ENCODE measurements at places on chromosomes 12 and 14.

GRCh38 chr12:124386661-124387527 is 92.0 kb downstream of the RFLNA start:
- no peak for DNase-seq

- peak; percentile 59 for DNase-seq
Observed at GRCh38 chr12:92144631-92145480, 790 bp downstream of the BTG1 start.

- DNase-seq: no peak
Observed at GRCh38 chr12:100159391-100160104, 16.9 kb upstream of the BLTP3B start.

DNA sequence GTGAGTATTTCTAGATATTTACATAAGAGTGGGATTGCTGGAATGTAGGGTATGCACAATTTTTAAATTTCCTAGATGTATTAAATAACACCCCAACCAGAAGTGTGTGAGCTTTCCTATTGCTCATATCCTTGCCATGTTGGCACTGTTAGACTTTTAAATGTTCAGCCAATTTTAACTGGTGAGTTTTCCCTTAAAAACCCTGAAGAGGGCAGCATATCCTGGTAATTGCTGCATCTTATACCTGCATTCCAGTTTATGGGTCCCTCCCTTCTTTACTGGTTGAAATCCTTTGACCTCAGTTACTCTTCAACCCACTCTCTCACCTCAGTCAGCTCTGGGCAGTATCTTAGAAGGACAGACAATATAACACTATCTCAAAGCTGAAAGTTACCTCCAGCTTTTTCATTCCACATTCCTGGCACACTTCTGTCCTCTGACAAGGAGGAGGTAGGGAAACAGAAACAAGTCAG is 270.6 kb downstream of the PAWR start:
- DNase-seq: no peak

GRCh38 chr12:26786865-26787514 is 46.0 kb downstream of the ITPR2 start:
- DNase-seq: no peak

DNA sequence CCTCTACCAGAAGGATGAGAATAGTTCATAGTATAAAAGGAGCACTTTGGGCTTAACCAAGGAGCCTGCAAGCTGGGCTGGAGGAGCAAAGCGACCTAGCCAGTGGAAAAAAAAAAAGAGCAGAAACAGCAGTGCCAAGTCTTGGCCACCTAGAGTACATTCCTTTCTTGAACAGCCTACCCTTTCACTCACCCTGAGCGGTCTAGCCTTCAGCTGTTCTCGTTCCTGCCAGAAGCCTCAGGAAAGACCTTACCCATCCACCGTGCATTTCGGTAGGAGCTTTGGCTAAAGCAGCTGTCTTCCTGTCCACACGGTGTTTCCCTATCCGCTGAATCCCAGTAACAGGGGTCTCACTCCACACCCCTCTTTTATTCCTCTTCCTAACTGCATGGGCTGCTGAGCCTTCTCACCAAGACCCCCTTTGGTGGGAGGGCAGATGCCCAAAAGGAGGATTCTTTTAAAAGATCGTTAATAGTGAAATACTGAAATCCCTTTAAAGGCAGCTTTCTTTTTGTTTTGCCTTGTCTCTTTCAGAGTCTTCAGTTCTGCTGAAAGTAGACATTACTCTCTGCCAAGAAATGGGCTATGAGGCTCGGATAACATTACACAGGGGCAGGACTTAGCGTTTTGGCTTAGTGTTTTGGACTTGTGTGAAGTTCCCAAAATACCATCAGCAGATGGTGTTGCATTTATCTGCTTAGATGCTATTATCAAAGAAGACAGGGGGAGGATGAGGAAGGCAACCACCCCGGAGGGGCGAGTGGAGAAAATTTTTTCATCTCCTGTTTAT is 88.5 kb upstream of the METAP2 start:
- DNase-seq: no peak

DNA sequence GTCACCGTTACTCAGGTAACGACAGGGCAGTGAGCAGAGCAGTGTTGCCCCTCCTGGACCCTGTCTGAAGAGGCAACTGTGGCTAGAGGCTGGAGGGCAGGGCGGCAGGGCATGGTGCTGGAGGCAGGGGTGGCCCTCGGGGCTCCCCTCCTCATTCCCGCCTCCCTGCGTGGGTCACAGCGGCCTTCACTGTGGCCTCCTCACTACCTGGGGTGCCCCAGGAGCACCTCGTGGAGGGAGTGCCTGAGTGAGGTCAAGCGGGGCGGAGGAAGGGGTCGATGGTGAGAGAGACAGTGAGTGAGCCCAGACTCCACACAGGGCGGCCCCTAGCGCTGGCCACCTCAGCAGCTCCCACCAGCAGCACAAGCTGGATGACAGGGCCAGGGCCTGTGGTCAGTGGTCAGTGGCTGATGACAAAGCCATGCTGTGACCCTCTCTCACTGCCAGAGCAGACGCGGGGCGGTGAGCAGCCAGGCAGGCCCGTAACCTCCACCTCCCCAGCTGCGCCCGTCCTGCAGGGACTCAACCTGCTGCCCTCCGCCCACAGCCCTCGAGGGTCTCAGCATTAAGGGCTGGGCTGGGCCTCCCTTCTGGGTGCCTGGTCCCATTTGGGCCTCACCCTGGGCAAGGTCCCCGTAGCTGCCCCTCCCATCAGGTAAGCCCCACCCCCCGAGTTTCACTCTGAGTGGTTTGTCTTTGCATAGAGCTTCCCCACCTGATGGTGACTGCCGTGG is 17.8 kb downstream of the GPR132 start:
- DNase-seq: no peak

DNA sequence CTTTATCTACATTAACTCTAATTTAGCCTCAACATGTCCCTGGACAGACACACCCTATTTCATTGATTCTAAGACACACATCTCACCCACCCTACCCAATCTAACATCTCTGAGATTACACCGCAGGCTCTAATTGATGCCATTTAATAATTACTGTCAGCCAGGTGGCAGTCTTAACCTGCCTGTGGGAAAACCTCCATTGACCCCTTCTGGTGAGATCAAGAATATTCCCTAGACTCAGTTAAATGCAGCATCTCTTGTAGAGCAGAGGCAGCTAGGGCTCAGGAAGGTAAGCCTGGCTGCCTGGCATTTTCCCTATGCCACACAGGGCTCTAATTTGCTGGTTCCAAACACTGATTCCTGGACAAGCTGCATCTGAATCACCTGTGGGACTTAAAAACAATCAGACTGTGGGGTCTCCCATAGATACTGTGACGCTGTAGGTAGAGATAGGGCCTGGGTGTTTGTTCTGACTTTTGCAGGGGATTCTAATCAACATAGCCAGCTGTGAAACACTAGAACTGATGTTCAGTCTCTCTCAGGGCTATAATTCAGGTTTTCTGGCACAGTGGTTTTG is 14.3 kb downstream of the MCRS1 start:
- no peak for DNase-seq

GRCh38 chr12:2825132-2825531 is 9.7 kb downstream of the NRIP2 start:
- DNase-seq: no peak

DNA sequence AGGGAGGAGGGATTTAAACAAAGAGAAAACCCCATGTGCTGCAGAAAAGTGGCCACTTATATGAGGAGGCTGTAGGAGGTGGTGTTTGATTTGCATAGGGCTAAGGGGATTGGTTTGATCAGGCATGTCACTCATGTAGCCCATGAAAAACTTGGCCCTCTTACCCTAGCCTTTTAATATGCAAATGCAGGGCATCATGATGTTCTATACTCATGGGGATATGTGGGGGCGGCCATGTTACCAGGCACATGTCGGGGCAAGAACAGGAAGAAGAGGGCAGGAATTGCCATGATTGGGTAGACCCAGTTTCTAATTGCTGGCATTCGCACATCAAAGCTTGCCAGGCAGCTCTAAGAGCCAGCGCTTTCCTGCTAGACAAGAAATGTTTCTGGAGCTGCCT is 28.8 kb downstream of the KLRK1 start:
- DNase-seq: no peak

GRCh38 chr14:69651664-69652063 is 40.3 kb downstream of the SUSD6 start:
- DNase-seq: no peak

GRCh38 chr12:14960548-14961465 is 594 bp downstream of the ARHGDIB start:
- peak; percentile 47 for DNase-seq

DNA sequence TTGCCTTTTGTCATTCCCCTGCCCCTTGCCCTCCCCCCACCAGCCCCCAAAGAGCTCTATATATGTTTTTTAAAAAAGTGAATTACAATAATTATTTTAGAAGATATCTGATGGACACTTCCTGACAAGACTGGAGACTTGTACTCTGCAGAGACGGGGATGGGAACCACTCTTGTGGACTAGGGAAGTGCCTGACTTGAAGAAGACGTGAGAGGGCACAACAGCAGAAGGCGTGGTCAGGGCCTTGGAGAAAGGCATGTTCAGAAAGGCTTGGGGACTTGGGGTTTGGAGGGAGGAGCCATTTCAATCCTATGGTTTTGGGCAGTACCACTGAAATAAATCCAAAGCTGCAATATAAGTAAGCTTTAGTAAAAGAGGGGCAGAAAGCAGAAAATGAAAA is 154.7 kb downstream of the APAF1 start:
- DNase-seq: no peak

- no peak for DNase-seq
Observed at GRCh38 chr12:118332511-118332910, 40.2 kb downstream of the TAOK3 start.

DNA sequence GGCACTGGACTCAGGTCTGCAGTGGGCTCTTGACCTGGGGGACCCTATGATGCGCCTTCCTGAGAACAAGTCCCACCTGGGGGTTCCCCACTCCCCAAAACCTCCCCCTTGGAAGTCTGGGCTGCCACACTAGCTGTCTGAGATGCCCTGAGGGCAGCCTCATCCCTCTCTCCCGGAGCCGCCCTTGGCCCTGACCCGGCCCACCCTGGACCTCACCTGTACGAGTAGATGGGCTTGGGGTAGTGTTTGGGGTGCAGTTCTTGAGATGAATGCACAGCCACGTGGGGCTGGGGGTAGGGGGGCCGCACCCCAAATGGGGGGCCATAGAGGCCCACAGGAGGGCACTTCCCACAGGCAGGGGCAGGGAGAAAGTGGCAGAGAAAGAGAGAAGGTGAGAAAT is 21.9 kb downstream of the FOXN4 start:
- DNase-seq: no peak

- no peak for DNase-seq
Observed at GRCh38 chr12:69392179-69392928, 32.8 kb downstream of the YEATS4 start.

DNA sequence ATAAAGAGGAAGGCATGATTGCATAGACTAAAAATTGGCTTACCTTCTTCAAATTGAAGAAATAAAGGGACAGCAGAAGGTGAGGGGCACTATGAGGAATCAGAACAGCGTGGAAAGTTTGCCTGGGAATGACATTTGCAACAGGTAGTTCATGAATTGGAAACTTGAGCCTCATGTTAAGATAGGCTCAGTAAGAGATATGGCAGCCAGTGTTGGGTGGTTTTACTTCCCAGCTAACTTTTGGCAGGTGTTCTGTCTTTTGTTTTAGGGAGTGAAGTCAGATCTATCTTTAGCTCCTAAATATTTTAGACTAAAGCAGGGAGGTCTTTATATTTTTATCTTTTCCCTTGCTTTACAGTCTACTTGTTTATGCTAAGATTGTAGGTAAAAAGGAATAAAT is 122.4 kb downstream of the ANO6 start:
- DNase-seq: no peak

DNA sequence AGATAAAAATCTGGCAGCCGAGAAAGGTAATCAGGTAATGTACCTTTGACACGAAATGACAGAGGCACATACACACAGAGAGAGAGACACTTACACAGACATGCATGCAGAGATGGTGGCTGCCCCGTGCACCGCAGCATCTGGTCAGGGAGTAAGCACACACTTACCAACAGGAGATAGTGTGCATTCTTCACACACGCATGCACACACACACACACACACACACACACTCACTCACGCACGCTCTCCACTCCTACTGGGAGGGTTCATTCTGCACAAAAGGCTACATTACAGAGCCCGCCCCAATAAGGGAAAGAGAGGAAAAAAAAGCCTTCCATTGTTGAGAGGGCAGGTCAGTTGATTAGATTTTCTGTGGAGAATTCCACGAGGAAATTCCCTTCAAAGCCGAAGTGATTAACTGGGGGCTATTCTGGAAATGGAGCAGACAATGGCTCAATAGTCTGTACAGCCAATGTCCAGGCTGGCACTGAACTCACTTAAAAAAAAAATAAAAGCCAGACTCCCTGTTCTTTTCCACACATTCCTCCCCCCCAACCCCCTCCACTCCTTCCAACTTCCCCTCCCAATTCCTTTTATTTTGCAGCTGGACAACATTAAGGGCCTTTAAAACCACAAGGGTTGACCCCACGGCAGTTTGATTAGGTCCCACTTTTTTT is 1.4 kb upstream of the SOX5 start:
- DNase-seq: no peak

GRCh38 chr14:86279405-86279804 is 749.5 kb downstream of the FLRT2 start:
- DNase-seq: no peak

DNA sequence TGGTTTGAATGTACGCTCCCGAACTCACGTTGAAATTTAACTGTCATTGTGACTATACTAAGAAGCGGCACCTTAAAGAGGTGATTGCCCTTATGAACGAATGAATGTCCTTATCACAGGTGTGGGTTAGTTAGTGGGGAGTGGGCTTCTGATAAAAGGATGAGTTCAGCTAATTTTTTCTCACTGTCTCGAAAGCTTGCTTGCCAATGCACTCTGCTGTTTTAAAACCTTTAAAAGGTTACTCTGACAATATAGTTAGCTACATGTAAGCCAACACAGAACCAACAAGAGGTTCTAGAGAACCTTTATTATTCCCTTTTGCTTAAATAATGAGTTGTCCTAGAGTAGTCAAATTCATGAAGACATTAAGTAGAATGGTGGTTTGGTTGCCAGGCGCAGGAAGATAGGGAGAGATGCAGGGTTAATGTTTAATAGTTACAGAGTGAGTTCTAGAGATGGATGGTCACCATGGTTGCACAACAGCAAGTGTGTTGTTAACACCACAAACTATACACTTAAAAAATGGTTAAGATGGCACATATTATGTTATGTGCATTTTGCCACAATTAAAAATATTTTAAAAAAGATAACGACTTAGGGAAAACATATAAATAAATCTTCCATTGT is 26.3 kb downstream of the RTN1 start:
- DNase-seq: no peak

DNA sequence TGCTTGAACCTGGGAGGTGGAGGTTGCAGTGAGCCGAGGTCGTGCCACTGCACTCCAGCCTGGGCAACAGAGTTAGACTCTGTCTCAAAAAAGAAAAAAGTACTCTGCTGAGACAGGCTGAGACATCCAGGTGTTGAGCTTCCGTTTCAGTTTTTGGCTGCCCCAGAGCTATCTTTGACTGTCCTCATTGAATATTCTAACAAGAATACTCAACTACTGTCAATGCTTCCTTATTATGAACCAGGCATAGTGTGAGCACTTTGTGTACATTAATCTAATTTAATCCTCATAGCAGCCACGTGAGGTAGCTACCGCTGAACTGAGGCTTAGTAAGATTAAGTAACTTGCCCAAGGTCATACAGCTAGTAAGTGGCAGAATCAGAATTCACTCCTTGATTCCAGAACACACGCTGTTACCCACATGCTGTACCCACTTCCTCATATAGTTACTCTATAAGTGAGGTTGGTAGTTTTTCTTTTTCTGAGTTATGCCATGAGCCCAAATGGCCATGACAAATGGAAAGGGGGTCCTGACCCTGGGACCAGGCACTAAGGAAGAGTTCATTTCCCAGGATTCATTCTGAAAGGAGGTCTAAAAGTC is 11.3 kb downstream of the ALDH1L2 start:
- DNase-seq: no peak
